Right renal cortex interstitium (tissue), 3 donors: ENCODE measurements at places on chromosomes 5 and 9.

- no peak for DNase-seq
Observed at GRCh38 chr5:107671742-107672210, 1.0 kb upstream of the EFNA5 start.

DNA sequence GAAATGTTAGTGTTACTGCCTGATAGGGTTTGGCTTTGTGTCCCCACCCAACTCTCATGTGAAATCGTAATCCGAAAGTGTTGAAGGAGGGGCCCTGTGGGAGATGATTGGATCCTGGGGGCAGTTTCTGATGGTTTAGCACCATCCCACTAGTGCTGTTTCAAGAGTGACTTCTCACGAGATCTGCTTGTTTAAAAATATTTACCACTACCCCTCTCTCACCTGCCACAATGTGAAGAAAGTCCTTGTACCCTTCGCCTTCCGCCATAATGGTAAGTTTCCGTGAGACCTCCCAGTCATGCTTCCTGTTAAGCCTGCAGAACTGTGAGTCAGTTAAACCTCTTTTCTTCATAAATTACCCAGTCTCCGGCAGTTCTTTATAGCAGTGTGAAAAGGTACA, 2.6 kb upstream of the RFX3 start:
- no peak for DNase-seq

- no peak for DNase-seq
Observed at GRCh38 chr9:120387257-120388002, 192.5 kb downstream of the CDK5RAP2 start.

DNA sequence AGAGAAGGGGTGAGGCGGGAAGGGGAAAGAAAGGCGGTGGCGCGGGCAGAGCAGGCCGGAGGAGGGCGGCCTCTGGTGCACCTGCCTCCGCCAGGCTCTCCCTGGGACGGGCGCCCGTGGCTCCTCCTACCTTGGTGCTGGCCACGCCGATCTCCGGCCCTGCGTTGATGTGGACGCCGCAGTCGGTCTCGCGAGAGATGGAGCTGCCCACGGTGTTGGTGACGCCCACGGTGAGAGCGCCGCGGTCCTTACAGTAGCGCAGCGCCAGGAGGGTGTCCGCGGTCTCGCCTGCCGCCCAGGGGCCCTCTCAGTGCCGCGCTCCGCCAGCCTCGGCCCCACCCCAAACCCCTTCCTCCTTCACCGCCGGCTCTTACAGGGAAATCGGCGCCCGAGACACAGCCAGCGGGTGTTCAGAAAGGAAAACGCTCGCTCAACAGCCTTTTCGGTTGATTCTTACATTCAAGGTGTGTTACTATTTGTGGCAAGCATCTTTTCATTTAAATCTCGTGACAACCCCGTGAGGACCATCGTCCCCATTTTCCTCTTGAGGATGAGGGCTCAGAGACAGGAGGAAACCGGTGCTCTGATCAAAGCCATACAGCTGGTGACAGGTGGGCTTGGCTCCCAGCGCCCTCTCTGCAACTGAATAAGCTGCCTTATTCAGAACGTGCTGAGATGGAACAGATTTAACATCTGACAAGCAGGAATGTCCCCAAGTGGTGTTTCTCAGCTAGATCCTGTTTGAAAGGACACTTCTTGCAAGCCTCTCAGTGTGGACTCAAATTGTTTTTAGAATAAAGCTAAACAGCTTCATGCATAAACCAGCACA, 22.0 kb upstream of the MAPK9 start:
- no peak for DNase-seq

DNA sequence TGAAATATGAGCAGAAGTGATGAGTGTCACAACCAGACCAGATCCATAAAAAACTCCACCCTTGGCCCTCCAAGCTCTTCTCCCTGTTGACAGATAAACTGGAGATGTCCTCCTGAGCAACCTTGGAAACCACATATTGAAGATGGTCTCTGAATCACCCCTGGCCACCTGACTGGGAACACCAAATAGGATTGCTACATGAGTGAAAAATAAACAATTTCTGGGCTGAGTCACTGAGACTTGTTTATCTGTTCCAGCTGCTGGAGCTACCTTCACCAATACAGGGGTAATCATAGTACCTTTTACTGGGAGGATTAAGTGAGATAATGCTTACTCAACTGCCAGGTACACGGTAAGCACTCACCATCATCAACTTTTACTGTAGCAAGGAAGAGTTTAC, 53.3 kb downstream of the PCA3 start:
- DNase-seq: no peak

DNA sequence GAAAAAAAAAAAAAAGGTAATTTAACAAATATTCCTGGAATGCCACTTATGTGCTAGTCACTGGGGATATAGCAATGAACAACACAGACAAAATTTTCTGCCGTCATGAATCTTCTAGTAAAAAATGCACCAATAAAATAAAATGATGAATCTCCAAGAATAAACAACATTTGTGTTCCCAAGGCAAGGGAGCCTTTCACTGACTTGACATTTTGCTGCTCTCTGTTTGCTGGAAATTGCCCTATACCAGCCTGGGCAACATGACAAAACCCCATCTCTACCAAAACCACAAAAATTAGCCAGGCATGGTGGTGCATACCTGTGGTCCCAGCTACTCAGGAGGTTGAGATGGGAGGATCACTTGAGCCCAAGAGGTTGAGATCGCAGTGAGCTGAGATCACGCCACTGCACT, 64.5 kb upstream of the ERBIN start:
- DNase-seq: no peak

DNA sequence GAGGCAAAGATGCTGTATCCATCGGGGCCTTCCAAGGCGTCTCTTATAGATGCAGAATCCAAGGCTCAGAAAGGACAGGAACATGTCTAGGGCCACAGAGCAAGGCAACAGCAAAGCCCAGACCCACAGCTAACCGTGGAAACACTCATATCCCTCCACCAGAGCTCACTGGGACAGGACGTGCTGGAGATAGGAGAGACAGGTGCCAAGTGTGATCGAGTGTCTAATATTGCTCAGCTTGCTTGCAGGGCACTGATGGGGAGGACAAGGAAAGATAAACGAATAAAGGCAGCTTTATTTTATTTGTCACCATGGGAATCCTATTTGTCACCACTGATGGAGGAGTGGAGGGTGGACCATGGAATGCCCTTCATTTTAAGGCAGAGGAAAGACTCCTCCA, 44.0 kb upstream of the AKNA start:
- DNase-seq: no peak
